ENCODE measurements at places on chromosomes 7 and 10.

- DNase-seq: no peak
Observed at GRCh38 chr7:122885583-122886356, 490 bp downstream of the CADPS2 start.

DNA sequence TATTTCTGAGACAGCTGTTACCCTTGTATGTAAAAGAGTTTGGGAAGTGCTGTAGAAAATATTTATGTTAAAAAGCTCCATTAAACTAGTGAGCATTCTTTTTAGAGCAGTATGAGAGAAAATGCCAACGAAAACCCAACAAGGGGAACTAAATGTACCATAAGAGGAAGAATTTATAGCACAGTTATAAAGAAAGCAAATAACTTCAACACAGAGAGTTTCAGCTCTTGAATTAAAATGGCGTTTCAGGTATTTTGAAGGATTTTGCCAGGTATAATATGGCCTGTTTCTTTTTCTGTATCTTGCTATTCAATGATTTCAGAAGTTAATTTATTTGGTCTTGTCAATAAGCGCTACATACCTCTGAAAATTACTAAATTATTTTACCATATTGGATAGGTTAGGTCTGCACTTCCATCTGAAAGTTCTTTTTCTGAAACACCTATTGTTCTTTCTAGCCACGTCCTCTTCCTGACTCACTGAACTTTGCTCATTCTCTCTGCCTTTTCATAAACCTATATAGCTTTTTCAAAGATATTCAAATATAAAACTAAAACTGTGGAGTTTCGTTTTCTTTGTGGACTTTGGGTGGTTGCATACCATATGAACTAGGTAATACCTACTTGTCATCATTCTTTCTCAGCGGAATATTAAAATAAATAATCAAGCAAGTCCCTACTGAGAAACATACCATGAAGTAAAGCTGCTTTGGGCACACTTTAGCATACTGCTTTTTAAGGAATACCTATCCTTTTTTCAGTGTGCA is 136.1 kb downstream of the SEMA3A start:
- no peak for DNase-seq

GRCh38 chr7:83446102-83446669 is 202.8 kb downstream of the SEMA3E start:
- DNase-seq: no peak

- no peak for DNase-seq
Observed at GRCh38 chr7:33904681-33905388, 504 bp upstream of the BMPER start.

DNA sequence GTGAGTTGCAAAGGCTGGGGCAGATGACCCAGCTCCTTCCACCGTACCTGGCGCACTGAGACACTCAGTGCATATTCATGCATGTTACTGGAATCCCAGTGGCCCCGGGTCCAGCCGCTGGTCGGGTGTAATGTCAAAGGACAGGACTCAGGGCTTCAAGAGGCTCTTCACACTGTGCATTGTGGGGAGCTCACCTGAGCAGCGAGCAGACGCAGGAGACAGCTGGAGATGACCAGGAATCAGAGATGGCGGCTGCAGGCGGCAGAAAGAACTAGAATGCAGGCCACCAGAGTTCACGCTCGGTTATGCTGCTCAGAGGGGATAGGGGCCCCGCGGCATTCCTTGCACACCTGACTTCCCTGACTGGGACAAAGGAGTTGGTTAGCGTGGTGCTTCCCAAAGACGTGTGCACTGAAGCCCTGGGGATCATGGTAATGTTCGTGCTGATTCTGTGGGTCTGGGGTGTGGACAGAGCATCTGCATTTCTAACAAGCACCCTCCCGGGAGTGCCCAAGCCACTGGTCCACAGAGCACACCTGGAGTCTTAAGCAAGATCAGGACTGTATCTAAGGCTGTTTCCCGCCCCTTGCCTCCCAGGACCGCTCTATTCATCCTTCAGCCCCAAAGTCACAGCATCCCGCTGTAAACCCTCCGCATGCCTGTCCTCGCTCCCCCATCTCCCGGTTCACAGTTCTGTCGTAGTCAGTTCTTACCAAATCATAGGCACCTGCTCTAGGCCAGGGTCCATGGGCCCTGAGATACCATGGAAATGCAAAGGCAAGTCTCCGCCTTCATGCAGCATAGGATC is 71.0 kb downstream of the MKI67 start:
- DNase-seq: no peak

DNA sequence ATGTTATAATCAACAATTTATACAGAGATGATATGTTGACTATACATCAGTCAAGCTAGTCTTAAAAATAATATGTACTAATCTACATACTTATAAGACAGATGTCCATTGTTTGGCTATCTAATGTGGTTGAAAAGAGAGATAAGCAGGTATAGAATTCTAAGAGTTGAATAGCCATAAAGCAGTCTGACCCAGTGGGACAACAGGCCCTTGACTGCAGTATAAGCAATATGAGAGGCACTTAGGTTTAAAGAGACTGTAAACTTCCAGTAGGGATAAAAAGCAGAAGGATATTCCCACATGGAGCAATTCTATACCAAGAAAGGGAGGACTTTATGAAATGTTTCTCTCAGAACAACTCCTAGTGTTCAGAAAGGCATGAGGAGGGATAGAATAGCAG is 139.3 kb downstream of the ELAPOR2 start:
- no peak for DNase-seq

DNA sequence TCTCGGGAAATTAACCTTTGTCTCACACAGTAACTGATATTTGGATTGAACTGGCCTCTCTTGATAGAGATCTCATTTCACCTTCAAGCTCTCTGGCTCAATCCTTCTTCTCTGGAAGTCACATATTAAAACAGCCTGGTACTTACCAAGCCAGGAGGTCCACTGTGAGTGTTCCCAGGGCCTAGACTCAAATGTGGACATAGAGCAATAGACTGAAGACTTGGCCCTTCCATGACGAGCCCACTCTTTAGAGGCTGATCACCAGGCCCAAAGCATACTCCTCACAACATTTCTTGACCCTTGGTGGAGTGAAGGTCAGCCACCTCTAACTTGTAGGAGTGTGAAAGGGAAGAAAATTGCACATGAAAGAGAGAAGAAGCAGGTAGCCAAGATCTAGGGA is 38.5 kb downstream of the COL1A2 start:
- no peak for DNase-seq

GRCh38 chr7:104779888-104780287 is 234.1 kb upstream of the KMT2E start:
- no peak for DNase-seq

DNA sequence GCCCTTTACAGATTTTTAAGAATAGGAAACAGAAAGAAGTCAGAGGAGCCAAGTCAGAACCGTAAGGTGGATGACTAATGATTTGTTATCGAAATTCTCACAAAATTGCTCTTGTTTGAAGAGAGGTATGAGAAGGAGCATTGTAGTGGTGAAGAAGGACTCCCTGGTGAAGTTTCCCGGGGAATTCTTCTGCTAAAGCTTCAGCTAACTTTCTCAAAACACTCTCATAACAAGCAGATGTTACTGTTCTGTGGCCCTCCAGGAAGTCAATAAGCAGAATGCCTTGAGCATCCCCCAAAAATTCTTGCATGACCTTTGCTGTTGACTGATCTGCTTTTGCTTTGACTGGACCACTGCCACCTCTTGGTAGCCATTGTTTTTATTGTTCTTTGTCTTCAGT is 152.9 kb downstream of the HGF start:
- no peak for DNase-seq

GRCh38 chr10:86364491-86365345 is 1.9 kb downstream of the GRID1 start:
- DNase-seq: no peak

DNA sequence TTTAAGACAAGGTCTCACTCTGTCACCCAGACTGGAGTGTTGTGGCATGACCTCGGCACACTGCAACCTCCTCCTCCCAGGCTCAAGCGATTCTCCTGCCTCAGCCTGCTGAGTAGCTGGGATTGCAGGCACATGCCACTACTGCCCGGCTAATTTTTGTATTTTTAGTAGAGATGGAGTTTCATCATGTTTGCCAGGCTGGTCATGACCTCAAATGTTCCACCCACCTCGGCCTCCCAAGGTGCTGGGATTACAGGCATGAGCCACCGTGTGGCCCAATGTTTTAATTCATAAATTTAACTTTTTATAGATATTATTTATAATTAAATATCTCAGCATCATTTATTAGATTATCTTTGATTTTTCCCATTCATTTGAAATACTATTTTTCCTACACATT is 658.0 kb upstream of the NRG3 start:
- DNase-seq: no peak
